Activated CD4-positive, CD25-positive, alpha-beta regulatory T cell (primary cell): ENCODE measurements at places on chromosomes 1 and 21.

DNA sequence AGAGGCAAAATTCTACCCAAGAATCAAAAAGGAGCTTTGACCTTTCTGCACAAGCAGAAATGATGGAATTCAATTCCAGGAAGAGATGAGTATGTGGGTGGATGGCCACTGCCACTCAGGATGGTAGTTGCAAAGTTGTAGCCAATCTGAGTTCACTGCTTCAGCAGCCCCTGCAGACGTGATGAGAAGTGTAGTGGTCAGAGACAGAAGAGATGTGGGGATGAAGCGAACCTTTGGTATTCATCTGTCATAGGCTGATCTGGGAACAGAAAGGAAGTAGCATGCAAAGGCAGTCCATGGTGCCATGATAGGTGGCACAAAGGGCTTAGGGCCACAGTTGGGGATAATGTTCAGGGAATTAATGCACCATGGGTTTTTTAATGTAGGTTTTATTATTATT is 81.1 kb upstream of the PGBD5 start:
- DNase-seq: no peak

- DNase-seq: no peak
Observed at GRCh38 chr1:12447849-12448312, 170.1 kb downstream of the DHRS3 start.

GRCh38 chr1:9201401-9202239 is 33.0 kb upstream of the H6PD start:
- DNase-seq: no peak

DNA sequence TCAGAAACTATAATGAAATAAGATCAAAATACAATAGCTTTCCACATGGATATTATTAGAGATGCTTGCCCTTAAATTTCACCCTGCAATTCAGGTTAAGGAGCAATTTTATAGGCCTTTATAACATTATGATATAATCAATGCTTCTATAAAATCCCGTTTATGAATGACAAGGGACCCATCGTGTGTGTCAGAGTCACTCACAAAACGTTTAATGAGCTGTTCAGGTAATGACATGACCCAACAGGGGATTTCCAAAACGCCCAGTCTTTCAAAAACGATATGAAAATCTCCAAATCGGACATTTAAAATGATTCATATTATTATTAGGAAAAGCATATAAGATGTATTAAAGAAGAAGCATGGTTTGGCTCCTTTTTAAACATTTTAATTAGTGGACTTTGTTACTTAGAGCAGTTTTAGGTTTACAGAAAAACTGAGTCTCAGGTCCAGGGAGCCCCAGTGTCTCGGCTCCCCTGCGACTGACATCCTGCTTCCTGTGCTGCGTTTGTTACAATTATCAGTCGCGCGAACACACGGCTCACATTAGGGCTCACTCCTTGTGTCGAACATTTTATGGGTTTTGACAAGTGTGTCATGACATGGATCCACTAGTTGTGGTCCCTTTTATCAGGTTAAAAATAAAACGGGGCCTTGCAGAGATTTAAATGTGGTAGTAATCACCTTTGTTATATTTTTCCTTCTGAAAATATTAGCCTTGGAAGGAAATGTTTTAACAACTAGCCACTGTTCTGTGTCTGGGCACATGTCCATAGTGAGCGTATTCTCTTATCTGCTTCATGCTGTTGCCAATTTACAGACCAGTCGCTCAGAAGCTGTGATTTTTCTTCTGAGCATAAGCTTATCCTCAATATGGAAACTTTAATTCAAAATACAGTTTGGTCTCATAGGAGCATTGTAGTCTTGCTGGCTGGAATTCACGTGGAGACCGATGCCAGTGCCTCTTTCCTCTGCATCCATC is 52.0 kb upstream of the POFUT2 start:
- DNase-seq: no peak

GRCh38 chr1:206803221-206803730 is 31.0 kb upstream of the IL10 start:
- DNase-seq: peak; percentile 21

DNA sequence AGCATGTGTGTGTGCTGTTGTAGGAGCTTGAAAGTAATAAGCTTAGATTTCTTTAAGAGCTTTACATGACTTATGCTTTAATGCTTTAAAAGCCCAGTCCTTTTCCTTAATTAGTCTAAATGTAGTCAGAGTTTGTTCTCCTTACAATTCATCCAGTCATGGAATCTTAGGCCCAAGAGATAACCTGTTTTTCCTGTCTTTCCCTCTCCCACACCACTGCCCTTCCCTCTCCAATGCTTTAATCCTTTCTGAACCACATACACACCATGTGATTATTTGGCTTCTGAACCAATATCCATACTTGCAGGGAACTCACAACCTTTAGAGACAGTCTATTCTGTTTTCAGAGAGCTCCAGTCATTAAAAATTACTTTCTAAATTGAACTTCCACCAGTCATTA is 37.6 kb downstream of the ALG6 start:
- DNase-seq: no peak

DNA sequence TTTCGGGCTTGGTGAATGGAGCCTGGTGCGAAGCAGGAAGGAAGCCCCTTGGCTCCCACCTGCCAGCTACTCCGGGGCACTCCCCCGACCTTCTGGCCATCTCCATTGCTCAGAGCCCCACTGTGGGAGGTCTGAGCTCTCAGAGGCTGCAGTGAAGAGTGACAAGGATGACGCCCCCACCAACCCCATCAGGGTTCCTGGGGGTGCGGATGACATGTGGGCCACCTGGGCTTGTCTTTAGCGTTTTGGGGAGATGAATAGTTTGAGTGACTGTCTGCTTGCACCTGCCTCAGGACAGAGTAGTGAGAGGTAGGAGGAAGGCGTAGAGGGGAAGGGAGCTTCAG is 43.2 kb upstream of the LBR start:
- no peak for DNase-seq

DNA sequence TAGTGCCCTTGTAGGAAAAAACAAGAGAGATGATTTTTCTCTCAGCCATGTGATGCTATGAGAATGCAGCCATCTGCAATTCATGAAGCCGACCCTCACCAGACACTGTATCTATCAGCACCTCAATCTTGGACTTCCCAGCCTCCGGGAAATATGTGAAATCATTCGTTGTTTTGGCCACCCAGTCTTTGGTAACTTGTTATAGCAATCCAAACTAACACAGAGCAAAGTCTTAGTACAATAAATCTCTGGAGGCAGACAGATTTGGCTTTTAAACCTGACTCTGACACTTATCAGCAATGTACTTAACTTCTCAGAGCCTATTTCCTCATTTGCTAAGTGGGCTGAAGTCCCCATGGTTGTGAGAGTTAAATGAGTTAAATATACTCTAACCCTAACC is 5.1 kb upstream of the MED18 start:
- no peak for DNase-seq

GRCh38 chr1:3351449-3352298 is 102.8 kb upstream of the ARHGEF16 start:
- no peak for DNase-seq

DNA sequence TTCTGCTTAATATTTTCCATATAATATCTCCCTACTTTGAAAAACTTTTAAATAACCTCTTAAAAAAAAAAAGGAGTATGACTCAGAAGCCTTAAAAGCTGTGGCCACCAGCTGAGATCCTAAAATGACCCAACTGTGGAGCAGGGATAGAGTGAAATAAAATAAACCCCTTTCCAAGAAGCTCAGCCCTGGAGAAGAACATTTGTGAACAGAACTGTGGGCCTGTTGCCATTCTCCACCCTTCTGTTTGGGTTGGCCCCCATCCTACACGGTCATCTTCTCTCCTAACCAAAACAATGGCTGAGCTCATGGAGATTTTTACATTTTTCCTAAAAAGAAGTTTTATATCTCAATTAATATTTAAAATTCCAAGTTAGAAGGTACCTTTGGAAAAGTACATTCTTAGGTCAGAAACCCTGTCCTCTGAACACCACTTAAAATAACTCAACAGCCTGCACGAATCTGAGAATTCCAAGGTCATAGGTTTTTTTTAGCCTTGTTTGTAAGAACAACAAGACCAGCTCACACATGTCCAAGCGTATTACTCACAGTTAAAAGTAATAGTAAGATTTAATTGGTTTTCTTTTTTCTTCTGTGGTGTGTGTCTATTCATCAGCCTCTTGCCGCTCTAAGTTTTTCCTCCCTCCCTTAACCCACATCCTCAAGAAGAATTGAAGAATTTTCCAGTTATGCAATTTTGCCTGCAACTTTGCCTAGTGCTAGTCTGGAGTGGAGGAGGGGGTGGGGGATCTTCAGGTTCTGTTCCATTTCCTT is 107.7 kb upstream of the ERRFI1 start:
- no peak for DNase-seq

DNA sequence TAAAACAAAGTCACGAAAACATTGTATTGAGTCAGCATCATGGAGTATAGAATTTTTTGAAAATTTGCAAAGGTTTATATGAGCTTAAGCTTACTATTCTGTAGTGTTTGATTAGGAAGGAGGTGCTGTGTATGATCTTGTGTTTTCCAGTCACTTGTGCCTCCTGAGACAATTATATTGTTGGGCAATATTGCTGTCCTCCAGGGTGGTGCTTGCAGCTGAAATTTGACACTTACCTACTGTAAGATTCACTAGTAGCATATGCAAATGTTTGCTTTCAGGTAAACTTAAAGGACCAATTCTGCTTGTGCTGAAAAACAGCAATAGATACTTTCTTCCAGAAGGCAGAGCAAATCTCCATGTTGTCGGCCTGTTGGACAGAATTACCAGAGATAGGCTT is 268.0 kb downstream of the TGFB2 start:
- no peak for DNase-seq

DNA sequence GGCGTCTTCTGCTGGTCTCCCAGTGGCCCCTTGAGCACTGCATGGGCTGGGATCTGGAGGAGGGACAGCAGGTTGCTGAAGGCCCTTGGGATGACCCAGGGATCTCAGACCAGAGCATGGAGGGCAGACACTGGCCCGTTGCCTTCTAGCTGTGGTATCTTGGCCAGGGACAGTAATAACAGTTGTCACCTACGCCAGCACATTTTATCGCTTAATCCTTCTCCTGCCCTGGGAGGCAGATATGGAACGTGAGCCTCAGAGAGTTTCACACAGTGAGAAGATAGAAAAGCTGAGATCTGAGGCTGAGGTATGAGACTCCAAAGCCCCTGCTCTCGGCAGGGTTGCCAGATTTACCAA is 40.1 kb upstream of the RD3 start:
- DNase-seq: no peak

DNA sequence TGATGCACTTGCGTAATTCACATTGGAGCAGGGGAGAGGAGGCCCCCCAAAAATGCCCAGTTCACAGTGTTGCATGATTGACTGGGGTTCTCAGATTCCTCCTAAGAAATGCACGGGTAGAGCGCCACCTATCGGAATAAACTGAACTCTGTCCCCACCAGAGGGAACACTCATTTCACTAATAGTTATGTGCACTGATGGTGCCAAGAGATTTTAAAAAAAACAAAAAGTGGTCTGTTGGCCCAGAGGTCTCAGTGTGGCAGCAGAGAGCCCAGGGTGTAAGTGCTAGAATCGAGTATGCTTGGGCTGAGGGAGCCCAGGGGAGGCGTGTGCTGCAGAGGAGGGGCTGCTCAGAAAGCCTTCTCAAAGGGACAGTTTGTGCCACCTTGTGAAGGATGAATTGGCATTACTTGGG is 6.9 kb downstream of the PINK1 start:
- peak; percentile 9 for DNase-seq

DNA sequence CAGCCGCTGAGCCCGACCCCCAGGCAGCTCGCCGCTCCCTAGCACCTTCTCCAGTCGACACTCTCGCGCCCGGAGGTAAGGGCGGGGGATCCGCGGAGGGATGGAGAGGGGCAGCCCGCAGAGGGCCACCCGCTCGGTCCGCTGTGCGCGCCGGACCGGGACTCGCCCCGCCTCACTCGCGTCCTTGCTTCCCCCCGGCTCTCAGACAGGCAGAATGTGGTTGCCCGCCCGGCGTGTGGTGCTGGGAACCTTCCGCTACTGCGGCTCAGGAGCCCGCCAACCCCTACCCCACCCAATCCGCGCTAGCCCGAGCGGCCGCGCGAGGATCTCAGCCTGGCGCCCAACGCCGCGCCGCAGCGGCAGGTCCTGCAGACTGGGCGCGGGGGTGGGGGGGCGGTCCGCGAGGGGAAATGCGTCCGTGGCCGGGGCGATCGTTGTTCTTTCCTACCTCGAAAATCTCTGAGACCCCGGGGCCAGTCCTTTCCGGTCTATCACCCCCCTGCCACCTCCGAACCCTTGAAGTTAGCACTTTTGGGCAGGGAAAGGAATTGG is 404 bp downstream of the LRRC8C start:
- no peak for DNase-seq

DNA sequence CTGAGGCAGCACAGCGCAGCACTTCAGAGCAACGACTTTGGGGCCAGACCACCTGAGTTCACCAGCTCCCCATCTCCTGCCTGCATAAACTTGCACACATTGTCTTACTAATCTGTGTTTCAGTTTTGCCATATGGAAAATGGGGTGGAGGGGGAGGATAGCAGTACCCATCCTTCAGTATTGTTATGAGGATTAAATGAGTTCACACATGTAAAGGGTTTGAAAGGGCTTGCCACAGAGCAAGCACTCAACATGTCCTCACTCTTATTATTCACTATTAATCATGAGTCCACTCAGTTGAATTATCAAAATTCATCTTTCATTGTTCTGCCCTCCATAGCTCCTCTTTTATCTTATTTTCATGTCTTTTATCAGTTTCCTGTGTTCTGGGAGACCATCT is 40.1 kb upstream of the BMP8B start:
- no peak for DNase-seq

- DNase-seq: no peak
Observed at GRCh38 chr1:162196387-162196786, 126.9 kb downstream of the NOS1AP start.

- no peak for DNase-seq
Observed at GRCh38 chr1:46218443-46218842, 15.3 kb downstream of the LURAP1 start.

DNA sequence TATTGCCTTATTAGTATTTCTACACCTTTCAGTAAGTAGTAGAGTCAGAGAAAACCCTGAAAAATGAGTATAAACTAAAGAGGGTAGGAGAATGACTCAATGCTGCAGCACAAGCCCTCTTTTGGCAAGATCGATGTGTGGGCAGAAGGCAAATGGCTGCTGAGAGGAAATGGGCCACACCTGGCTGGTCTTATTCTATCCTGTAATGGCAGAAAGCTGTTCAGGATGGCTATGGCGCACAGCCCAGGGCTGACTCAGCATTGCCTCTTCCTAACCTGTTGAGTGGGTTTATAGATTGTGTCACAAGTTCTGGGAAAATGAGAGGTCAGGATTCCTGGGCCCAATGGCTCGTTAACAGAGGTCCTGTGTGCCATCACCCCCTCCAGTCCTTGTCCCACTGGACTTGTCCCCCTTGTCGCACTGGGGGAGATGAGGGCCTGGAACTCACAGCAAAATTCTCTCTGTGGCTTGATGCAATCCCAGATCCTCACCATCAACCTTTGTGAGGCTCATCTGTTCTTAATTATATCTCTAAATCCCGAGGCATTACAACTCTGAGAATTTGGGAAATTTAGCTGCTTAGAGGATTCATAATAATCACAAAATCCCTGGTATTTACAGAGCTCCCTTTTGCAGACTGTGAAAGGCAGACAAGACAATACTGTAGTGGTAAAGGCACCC is 13.2 kb downstream of the HMGB4 start:
- no peak for DNase-seq

- no peak for DNase-seq
Observed at GRCh38 chr1:186670297-186671135, 9.7 kb downstream of the PTGS2 start.
